Lung (tissue), 17 donors: ENCODE measurements at places on chromosomes 3 and 15. TPM values are rescaled to one million over a fixed set of nuclear protein-coding genes. Genes with fewer than 3 reads are reported as not detected.

The CBLB gene
- 124 TPM for total RNA-seq

The GRAMD1C gene
- 12.9 TPM for total RNA-seq

The ESYT3 gene
- total RNA-seq = 38.3 TPM

The MORC1 gene
- total RNA-seq = not detected

The ATP2B2 gene
- 0.06 TPM for total RNA-seq

The CEP19 gene
- total RNA-seq = 4.3 TPM

The LRRN1 gene
- total RNA-seq = 2.2 TPM

The NT5DC2 gene
- total RNA-seq = 32.7 TPM

GRCh38 chr15:66780172-66780972 is 78.3 kb downstream of the SMAD6 start:
- peaks cover 9% of the 10 kb centered on the region for H3K4me1 ChIP-seq
- no peaks in the 10 kb centered on the region for H3K27me3 ChIP-seq
- peaks cover 12% of the 10 kb centered on the region for H3K36me3 ChIP-seq
- no peak overlapping the region for H3K4me3 ChIP-seq

GRCh38 chr15:32730677-32731654 is 13.2 kb downstream of the GREM1 start:
- H3K4me3 ChIP-seq = no peak overlapping the region
- H3K4me1 ChIP-seq = peaks cover 3% of the 10 kb centered on the region
- H3K27ac ChIP-seq = no peak overlapping the region
- H3K27me3 ChIP-seq = peaks cover 13% of the 10 kb centered on the region

DNA sequence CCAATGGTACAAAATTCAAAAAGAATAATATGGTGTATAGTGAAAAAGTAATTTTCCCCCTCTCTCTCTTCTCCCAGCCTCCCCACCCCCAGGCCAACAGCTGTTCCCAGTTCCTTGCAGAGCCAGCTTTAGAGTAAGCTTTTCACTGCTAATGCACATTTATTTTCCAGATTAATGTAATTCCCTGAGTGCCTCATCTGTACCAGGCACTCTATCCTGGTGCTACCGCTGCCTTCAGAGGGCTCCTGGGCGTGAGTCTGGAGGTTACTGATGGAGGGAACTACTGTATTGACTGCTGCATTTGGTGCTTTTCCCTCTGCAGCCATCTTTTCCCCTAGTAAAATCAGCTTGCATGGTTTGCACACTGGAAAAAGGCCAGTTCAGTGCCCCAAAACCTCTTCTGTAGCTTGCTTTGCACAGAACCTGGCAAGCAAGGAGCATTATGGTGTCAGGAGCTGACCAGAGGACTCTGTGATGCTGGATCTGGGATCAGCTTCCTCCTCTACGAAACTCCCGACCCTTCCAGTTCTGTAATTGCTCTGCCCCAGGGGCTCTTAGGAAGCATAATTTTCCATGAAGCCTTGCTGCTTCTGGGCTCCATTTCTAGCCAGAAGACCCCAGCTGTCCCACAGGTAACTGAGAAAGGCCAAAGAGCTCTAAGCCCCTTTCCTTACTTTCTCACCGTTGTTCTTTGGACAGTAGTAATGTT is 8.5 kb upstream of the USP3 start:
- H3K4me3 ChIP-seq = no peak overlapping the region
- DNase-seq = no peak
- H3K27me3 ChIP-seq = no peaks in the 10 kb centered on the region
- peaks cover 8% of the 10 kb centered on the region for H3K4me1 ChIP-seq
- no peaks in the 10 kb centered on the region for H3K36me3 ChIP-seq
- H3K27ac ChIP-seq = no peak overlapping the region

GRCh38 chr3:124207077-124207476 is 215.2 kb upstream of the ROPN1 start:
- no peak overlapping the region for H3K4me3 ChIP-seq
- H3K4me1 ChIP-seq = peaks cover 48% of the 10 kb centered on the region
- H3K36me3 ChIP-seq = no peaks in the 10 kb centered on the region
- no peak for DNase-seq
- H3K27ac ChIP-seq = no peak overlapping the region
- no peaks in the 10 kb centered on the region for H3K27me3 ChIP-seq

- no peak overlapping the region for H3K27ac ChIP-seq
- H3K4me3 ChIP-seq = no peak overlapping the region
- H3K4me1 ChIP-seq = no peaks in the 10 kb centered on the region
- no peaks in the 10 kb centered on the region for H3K36me3 ChIP-seq
These were observed 607.5 kb upstream of the BCHE start for GRCh38 chr3:166444756-166445155.

- no peak overlapping the region for H3K4me3 ChIP-seq
- H3K27me3 ChIP-seq = no peaks in the 10 kb centered on the region
- H3K36me3 ChIP-seq = no peaks in the 10 kb centered on the region
- H3K27ac ChIP-seq = no peak overlapping the region
- no peak for DNase-seq
These were observed 29.8 kb downstream of the FEM1B start for GRCh38 chr15:68307131-68307928.

GRCh38 chr3:182469086-182469485 is 324.2 kb upstream of the ATP11B start:
- no peak for DNase-seq
- H3K4me1 ChIP-seq = no peaks in the 10 kb centered on the region
- no peaks in the 10 kb centered on the region for H3K36me3 ChIP-seq
- no peaks in the 10 kb centered on the region for H3K27me3 ChIP-seq

DNA sequence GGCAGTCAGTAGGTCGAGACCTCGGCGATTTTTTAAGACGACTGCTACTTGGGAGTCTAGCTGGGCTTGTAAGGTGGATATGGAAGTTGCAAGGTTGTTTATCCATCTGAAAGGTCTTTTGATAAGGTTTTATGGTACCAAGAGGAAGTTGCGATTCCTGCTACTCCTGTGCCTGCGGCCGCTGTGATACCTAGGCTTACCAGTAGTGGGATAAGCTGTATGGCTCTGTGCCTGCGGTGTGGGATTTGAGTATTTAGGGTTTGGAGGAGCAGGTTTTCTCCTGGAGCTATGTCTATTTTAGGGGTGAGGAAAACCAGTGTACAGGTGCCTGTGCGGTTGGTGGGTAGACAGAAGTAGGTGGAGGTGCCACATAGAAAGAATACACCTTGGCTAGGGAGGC is 1059.8 kb downstream of the SI start:
- no peaks in the 10 kb centered on the region for H3K27me3 ChIP-seq

DNA sequence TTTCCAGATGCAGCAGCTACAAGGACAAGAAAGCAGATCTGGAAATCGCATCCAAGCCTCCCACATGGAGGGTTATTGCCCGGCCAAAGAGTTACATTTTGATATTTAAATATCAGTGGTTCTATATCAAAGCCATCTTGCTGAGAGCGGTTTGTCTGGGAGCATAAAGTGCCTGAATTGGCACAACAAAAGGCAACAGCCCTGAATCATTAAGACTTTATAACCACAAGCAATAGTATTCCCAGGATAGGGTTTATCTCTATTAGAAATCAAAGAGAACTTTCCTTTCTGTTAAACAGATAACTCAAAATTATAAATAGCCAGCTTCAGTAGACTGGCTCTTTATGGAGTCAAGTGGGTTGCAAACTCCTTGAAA is 564.7 kb downstream of the ROBO1 start:
- no peaks in the 10 kb centered on the region for H3K36me3 ChIP-seq
- H3K27ac ChIP-seq = no peak overlapping the region
- no peak for DNase-seq
- H3K4me1 ChIP-seq = no peaks in the 10 kb centered on the region

GRCh38 chr3:169052465-169053302 is 610.8 kb downstream of the MECOM start:
- H3K4me1 ChIP-seq = no peaks in the 10 kb centered on the region
- no peak overlapping the region for H3K4me3 ChIP-seq
- no peaks in the 10 kb centered on the region for H3K27me3 ChIP-seq
- no peak for DNase-seq
- H3K36me3 ChIP-seq = no peaks in the 10 kb centered on the region
- no peak overlapping the region for H3K27ac ChIP-seq

- no peaks in the 10 kb centered on the region for H3K4me1 ChIP-seq
- no peaks in the 10 kb centered on the region for H3K36me3 ChIP-seq
- H3K4me3 ChIP-seq = no peak overlapping the region
- no peak overlapping the region for H3K27ac ChIP-seq
These were observed 21.4 kb upstream of the PRTG start for GRCh38 chr15:55764398-55764797.

DNA sequence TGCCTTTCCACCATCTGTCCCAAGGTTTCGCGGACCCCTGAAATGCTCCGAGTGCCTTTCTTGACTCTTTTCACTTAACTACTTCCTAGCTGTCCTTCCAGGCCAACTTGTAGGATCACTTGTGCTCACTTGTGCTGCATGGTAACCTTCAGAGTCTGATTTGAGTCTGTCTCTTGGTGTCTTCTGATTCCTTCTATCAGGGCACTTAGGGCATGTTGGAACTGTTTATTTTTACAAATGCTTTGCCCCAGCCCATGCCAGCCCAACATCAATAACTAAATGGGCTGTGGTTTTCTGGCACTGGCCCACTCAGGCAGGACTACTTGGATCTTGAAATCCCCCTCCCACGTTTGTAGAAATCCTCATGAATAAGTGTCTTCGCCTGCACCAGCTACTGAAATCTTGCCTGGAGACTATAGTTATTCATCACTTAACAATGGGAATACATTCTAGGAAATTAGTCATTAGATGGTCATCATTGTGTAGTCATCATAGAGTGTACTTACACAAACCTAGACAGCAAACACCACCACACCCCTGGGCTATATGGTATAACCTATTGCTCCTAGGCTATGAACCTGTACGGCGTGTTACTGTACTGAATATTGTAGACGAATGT is 123.1 kb upstream of the STRIT1 start:
- no peak overlapping the region for H3K27ac ChIP-seq
- DNase-seq = no peak
- H3K4me3 ChIP-seq = no peak overlapping the region
- H3K36me3 ChIP-seq = no peaks in the 10 kb centered on the region
- H3K4me1 ChIP-seq = peaks cover 3% of the 10 kb centered on the region

GRCh38 chr3:110577854-110578253 is 493.8 kb upstream of the NECTIN3 start:
- no peak for DNase-seq
- no peaks in the 10 kb centered on the region for H3K36me3 ChIP-seq
- H3K4me3 ChIP-seq = no peak overlapping the region
- no peak overlapping the region for H3K27ac ChIP-seq
- H3K27me3 ChIP-seq = no peaks in the 10 kb centered on the region

DNA sequence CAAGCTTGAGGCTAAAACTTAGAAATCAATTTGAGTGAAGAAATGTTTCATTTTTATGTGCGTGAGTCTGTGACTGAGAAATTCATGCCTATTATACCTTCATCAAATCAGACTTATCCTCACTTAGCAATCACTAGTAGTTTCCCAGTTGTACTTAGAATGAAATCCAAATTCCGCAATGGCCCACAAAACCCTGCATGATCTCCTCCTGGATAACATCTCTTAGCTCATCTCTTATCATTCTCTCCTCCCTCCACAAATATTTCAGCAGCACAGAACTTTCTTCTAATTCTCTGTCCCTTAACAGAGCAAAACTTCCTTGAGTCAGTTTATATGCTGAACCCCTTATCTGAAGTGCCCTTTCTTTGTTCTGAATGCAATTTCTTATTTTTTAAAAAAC is 198.8 kb upstream of the TGFBR2 start:
- no peak overlapping the region for H3K4me3 ChIP-seq
- H3K36me3 ChIP-seq = no peaks in the 10 kb centered on the region
- no peaks in the 10 kb centered on the region for H3K27me3 ChIP-seq
- DNase-seq = no peak

- DNase-seq = no peak
- H3K4me1 ChIP-seq = no peaks in the 10 kb centered on the region
- no peaks in the 10 kb centered on the region for H3K36me3 ChIP-seq
- H3K4me3 ChIP-seq = no peak overlapping the region
- H3K27ac ChIP-seq = no peak overlapping the region
These were observed 14.8 kb downstream of the TSC22D2 start for GRCh38 chr3:150422907-150423306.

DNA sequence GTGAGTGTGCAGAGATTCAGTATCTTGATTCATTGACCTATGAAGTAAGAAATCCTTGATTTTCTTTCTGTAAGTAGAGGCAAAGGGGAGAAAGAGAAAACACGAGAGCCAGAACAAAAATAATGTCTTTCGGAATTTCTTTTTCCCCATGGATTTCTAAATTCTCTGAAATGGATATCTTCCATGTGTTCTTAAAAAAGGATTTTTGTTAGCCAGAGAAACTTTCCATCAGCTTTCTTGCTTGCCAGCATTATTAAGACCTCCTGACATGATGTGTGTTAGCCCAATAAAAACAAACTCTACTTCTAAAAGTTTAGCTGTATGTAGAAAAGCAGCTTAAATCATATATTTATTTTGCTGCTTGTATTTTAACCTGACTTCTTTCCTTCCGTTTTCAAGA is 122.3 kb upstream of the AADACL2 start:
- H3K4me1 ChIP-seq = no peaks in the 10 kb centered on the region
- no peaks in the 10 kb centered on the region for H3K27me3 ChIP-seq
- H3K4me3 ChIP-seq = no peak overlapping the region
- DNase-seq = no peak
